ENCODE measurements at places on chromosomes 2 and 18. TPM values are rescaled to one million over a fixed set of nuclear protein-coding genes. Genes with fewer than 3 reads are reported as not detected.

The FEV gene
- total RNA-seq, result not detected

The DTNA gene
- 31.6 TPM for total RNA-seq

The INPP5D gene
- 0.39 TPM for total RNA-seq

The CDH2 gene
- total RNA-seq, result 1.1 TPM

The RAB6C gene
- total RNA-seq, result not detected

The FAM110C gene
- total RNA-seq, result not detected

The UCN gene
- total RNA-seq, result 0.59 TPM

The DSG1 gene
- total RNA-seq, result not detected

The ZSWIM2 gene
- total RNA-seq, result not detected

The CENPA gene
- total RNA-seq, result 16.0 TPM

The PAIP2B gene
- total RNA-seq, result 0.37 TPM

The HNMT gene
- total RNA-seq, result 23.3 TPM

The POLR1A gene
- total RNA-seq, result 20.6 TPM

The RAB17 gene
- total RNA-seq, result not detected

The STARD6 gene
- not detected for total RNA-seq

The TUBB8B gene
- not detected for total RNA-seq

The OLA1 gene
- 82.3 TPM for total RNA-seq

The RAPGEF4 gene
- total RNA-seq, result under 0.01 TPM

The KLHL41 gene
- 0.37 TPM for total RNA-seq

Data from subcutaneous preadipocyte (primary cell).